CD4-positive, alpha-beta T cell treated with Interleukin-10 for 1 hour (primary cell): ENCODE measurements at places on chromosomes 3 and 15.

GRCh38 chr15:32099956-32100684, 69.8 kb downstream of the CHRNA7 start:
- DNase-seq: no peak

- DNase-seq: no peak
Measured at GRCh38 chr3:175422744-175423143, 563.6 kb downstream of the NAALADL2 start.

GRCh38 chr3:100533176-100533575, 40.8 kb downstream of the TMEM45A start:
- no peak for DNase-seq

GRCh38 chr3:103365467-103365866, 930.7 kb downstream of the ZPLD1 start:
- no peak for DNase-seq

DNA sequence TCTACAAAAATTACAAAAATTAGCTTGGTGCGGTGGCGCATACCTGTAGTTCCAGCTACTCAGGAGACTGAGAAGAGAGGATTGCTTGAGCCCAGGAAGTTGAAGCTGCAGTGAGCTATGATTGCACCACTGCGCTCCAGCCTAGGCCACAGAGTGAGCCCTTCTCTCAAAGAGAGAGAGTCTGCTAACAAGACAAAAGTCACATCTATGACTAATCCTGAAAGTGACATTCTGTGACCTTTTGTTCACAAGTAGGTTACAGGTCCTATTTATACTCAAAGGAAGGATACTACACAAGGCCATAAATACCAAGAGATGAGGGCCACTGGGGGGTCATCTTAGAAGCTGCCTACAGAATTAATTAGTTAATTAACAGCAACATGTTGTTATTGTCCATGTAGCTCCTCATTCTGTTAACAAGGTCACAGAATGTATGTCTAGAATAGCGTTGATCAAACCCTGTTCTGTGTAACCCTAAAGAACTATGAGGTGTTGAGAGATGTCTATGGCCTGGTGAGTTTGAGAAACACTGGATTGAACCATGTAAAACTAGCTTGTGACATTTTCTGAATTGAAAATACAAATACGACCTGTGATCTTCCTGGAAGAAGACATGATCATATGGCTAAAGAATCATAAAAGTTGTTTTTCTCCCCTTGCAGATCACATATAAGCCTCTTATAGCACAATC, 97.0 kb downstream of the SAMMSON start:
- no peak for DNase-seq

- no peak for DNase-seq
Measured at GRCh38 chr3:175447521-175447920, 588.4 kb downstream of the NAALADL2 start.

DNA sequence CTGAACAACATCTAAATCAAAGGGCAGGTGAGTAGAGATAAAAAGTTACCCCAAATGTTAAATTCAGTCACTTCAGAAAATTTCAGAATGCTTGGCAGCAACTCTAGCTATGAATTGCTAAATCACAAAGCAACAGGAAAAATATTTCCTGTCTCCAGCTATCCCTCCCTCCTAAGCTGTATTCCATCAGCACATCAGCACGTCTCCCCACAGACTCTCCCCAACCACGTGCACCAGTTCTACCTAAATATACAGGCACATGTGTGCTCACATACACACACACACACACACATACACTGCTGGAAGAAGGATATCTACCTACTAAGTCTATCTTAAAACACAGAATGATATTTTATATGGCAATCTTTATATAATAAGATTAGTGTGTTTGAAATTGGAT, 177.1 kb upstream of the ARHGEF26 start:
- no peak for DNase-seq

GRCh38 chr3:144296808-144297207, 325.2 kb downstream of the DIPK2A start:
- DNase-seq: no peak

DNA sequence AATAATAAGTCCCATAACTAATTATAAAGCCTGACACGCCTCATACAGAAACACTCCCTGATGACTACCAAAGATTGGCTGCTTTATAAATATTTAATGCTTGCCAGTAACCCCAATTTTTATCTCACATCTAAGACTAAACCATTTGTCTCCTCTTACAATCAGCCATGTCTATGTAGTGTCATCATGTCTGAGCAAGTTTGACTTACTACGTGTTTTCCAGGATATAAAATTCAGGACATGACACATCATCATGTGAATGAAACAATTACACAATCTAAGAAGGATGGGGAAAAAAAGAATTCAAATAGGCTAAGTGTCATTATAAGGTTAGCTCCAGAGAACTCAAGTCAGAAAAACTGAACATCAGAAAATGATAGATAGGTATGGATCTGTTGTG, 208.7 kb downstream of the MECOM start:
- no peak for DNase-seq

DNA sequence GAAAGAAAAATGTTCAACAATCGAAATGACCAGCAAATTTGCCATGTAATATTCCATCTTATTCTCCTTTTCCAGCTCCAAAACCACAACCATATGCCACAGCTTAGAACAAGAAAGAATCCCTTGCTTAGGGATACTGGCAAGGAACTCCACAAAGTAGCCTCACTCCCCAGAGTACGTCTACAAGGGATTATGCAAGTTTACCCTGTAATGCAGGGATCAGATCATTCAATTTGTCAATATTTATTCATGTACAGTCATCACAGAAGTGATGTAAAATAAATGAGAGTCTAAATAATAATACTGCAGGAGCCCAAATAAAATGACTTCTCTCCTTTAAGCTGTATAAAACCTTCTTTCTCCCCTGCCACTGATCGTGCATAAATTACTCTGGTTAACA, 23.5 kb upstream of the MYO1E start:
- no peak for DNase-seq

- DNase-seq: no peak
Measured at GRCh38 chr3:52313188-52313773, 2.8 kb upstream of the DNAH1 start.

DNA sequence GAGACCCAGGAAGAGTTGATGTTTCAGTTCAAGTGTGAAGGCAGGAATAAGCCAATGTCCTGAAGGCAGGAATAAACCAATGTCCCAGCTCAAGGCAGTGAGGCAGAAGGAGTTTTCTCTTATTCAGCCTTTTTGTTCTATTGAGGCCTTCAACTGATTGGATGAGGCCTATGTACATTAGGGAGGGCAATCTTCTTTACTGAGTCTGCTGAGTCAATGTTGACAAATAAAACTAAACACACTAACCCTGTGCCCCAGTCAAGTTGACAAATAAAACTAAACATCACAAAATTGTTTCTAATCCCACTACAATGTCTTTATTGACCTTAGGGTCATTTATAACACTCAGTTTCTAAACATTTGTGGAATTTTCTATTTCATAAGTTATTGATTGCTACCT, 100.0 kb downstream of the CACNA2D3 start:
- no peak for DNase-seq

GRCh38 chr3:156433138-156433537, 121.8 kb downstream of the SSR3 start:
- no peak for DNase-seq

- DNase-seq: no peak
Measured at GRCh38 chr15:80876348-80876674, 97.1 kb downstream of the CEMIP start.

DNA sequence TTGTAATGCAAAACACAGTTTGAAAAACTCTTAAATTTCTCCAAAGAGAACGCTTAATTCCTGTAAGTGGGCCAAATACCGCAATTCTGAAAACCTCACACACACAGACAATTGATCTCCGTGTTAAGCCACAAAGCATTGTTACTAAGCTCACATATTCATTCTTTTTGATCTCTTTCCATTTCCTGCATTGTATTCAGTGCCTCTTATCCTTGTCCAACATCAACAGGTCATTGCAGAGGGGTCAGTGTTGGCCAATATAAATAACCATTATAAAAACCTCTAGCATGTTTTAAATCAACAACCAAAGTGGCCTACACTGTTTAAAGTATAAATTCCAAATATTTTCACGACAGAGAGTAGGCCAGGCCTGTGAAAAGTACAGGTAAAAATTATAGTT, 171.1 kb downstream of the PDZRN3 start:
- DNase-seq: no peak

DNA sequence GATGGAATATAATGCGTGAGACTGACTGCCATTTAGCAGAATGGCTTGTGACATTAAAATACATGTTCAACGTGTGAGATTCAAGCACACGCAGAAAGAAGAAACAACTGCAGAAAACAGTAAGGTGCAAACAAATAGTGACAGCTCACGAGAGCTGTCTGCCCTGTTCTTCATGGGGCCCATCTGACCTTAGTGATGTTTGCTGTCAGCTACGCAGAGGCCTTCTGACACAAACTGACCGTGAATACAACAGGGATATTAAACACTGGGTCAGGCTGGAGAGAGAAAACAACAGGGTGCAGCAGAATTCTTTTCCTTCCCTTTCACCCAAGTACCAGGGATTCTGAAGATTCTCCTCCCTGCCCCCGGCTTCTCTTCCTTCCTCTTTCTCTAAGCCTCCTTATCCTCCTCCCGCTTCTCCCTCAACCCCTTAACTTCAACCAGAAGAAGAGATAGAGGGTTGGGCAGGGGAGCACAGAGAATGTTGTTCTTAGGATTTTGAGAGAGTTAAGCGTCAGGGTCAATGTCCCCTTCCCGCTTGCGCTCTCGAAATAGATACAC, 2.1 kb downstream of the TNFAIP8L3 start:
- DNase-seq: no peak

- no peak for DNase-seq
Measured at GRCh38 chr3:188682316-188682715, 489.5 kb upstream of the TPRG1 start.

- DNase-seq: no peak
Measured at GRCh38 chr3:180332608-180333007, 269.4 kb upstream of the TTC14 start.

GRCh38 chr3:188947401-188948280, 224.1 kb upstream of the TPRG1 start:
- no peak for DNase-seq

DNA sequence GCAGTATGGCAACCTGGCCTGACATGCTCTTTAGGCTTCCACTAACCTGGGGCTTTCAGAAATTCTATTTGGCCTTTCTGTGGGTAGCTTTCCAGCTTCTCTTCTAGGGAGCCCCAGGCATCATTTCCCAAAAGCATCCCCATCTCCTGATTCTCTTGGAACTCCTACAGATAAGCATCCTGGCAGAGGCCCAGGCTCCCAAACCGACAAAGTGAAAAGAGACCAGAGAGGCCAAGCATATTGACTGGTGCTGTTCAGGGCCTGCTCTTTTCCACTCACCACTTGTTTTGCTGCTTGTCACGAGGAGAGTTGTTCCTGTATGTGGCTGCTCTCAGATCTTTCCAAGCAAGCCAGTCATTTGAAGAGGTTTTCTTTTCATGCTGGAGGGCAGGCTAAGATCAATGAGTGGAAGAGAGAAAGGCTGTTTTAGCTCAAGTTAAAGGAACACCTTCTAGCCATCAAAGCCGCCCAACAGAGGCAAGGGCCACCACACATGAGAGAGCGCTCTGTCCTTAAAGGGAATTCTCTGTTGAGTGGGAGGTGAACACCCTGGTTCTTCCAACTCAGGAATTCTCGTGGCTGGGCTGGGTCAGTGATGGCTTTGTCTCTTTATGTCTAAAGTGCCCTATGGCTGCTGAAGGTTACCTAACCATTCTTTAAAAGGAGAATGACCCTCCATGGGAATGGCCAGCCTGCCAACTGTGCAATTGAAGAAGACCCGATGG, 31.1 kb upstream of the NR2E3 start:
- DNase-seq: no peak

DNA sequence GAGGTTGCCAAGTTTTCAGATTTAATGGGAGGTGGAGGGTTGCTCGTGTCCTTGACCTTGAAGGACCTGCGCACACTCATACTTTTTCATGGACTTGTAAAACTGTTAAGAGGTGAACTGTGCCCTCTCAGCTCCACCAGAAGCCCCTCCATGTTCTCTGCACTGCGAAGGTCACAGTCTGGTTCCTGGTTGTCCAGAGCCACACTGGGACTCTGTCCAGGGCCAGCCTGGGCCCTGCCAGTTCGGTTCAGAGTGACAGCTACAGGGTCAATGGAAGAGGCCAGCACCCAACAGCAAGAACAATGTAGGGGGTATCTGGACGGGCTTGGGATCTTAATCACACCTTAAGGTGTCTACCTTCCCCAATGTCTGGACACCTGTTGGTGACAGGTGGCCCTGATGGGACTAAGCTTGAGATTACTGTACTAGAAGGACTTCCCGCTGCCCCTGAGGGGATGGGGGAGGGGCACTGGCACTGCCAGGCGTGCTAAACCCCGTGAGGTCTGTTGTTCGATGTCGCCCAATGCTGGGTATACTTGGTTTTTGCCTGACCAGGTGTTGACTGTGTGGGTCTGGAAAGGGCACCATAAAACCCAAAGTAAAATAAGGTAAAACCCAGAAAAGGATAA, 34.7 kb downstream of the GRK7 start:
- DNase-seq: peak; percentile 13

- DNase-seq: no peak
Measured at GRCh38 chr3:7382293-7383010, 521.5 kb downstream of the GRM7 start.
